ENCODE measurements at places on chromosomes 3 and 15.

GRCh38 chr15:69974321-69974720 lies 123.4 kb downstream of the TLE3 start:
- no peak for DNase-seq

DNA sequence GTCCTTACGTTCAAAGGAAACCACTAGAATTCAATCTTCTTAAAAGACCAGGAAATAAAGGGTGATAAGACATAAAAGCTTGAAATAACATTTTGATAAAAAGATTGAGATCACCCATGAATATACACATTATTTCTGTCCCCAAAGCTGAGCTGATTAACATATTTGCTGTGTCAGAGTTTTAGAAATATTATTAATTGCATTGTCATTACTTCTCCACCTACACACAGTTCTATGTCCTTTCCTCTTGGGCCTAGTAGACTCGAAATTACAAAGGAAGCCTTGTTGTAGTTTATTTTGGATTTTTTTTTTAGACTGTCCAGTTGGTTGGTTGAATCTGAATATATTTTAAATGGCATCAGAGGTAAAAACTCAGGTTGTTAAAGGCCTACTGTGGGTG lies 81.0 kb upstream of the NR2E3 start:
- DNase-seq, result no peak

GRCh38 chr15:34606131-34606530 lies 22.7 kb upstream of the GOLGA8B start:
- no peak for DNase-seq

GRCh38 chr3:70519913-70520659 lies 207.6 kb upstream of the MDFIC2 start:
- no peak for DNase-seq

DNA sequence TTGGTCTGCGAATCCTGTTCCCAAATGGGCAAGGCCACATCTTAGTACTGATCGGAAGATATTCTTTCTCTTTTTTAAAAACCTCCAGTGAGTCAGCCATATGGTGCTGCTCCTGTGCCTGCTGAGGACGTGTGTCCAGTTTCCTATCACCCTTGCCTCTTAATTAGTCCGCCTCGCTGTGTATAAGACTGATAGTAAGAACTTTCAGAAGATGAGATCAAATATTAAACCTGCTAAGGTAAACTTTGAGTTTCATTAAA lies 612 bp downstream of the UBA5 start:
- DNase-seq, result no peak

GRCh38 chr3:183318877-183319276 lies 65.8 kb downstream of the B3GNT5 start:
- DNase-seq, result no peak

- no peak for DNase-seq
Observed at GRCh38 chr15:78363381-78363734, 23.2 kb downstream of the CRABP1 start.

DNA sequence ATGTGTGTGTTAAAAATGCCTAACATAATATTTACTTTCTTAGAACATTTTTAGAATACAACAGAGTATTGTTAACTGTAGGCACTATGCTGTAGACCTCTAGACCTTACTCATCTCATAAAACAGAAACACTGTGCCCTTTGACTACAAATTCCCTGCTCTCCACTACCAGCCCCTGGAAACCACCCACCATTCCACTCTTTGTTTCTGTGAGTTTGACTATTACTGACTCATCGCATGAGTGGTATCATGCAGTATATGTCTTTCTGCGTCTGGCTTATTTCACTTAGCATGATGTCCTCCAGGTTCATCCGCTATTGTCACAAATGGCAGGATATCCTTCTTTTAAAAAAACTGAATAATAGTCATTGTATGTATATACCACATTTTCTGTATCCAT lies 216.7 kb upstream of the CFAP20DC start:
- no peak for DNase-seq
